ENCODE measurements at places on chromosomes 2 and 18.

DNA sequence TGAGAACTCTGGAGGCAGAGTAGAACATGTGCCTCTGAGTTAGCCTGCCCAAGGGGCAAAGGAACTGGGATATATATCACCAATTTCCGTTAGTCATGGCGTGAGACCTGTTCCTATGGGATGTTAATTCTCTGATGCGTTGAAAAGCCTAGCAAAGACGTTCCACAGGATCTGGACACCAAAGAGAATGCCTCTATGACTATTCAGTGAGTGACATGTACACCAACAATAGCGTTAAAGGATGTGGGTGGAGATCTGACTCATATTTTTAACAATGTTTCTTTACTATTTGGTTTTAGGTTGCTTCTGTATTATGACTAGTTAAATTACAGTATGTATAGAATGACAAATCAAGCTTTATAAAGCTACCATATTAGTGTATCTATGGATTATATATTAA is 320.9 kb upstream of the MC4R start:
- no peak for DNase-seq

DNA sequence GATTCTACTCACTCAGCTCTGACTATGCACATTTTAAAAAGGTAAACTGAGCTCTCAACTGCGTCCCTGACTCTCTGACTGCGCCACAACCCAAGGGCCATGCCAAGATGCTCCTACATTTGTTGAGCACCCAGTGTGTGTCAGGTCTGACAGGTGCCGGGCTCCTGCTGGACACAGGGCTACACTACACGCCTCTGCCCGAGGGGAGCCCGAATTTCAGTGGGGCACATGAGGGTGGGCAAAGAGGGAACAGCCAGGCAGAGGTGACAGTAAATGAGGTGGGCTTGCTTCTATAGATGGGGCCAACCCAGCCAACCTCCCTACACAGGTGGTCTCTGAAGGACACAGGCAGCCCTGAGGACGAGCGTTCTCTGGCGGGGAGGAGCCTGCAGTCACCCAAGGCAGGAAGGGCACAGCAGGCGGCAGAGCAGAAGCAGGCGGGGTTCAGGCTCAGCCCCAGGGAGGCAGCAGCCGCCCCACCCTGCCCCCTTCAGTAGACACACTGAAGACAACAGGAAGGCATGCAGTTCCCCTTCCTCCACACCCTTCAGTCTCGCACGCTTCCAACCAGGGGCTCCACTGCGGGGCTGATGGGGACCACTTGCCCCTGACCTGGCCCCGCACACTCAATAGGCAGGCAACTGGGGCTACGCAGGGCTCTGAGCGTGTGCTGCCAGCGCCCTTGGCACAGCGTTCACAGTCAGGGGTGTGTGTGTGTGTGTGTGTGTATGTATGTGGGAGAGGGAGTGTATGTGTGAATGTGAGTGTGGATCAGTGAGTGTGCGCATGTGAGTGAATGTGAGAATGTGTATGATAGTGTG is 98.4 kb downstream of the UXS1 start:
- DNase-seq, result no peak

- no peak for DNase-seq
Observed at GRCh38 chr2:172095905-172096625, 6.6 kb downstream of the DLX2 start.

DNA sequence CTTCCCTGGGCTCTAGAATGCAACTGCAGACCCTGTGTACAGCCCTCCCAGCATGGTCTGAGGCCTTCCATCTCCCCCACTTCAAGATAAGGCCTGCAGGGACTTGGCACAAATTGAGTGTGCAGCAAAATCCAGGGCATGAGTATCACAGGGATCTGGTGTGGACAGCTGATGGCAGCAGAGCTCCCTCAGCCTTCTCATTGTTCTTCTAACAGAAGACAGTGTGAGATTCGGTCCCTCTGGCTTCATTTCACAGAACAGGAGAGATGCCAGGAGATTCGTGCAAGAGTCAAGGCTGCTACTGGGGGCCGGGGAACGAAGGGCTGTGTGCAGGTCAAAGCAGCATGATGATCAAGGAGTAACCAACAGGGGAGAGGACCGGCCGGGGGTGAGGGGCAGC is 85.8 kb downstream of the UXS1 start:
- DNase-seq, result peak; percentile 34

DNA sequence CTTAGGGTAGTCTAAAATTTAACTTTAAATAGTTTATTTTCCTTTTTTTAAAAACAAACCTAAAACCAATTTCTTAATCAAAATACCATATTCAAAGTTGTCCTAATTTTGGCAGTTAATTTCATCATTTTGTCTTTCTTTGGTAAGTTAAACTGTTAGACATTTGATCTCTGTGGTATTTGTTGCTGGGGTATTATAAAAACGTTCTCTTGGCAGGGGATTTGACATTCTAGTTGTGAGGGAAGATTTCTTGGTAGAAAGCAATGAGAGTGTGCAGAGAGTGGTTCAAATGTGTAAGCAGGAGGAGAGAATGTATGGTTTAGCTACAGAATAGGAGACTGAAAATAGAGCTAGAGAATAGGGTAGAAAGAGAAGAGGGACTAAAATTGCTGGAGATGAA is 14.6 kb downstream of the GULP1 start:
- DNase-seq, result no peak

GRCh38 chr2:108813732-108814131 is 27.2 kb downstream of the CCDC138 start:
- DNase-seq, result no peak
